A549 treated with DMSO at 1 μM for 4 hours (cell line): ENCODE measurements at places on chromosomes 13 and 19. TPM values are rescaled to one million over a fixed set of nuclear protein-coding genes. Genes with fewer than 3 reads are reported as not detected.

Gene LRRC4B
- 0.28 to 0.85 TPM (median 0.63 TPM) in 5 replicates for total RNA-seq

Gene SEMA6B
- 5.9 to 7.7 TPM (median 6.8 TPM) in 5 replicates for total RNA-seq

Gene ZNF441
- total RNA-seq: not detected in 5 replicates

Gene PSG6
- 0.06 to 0.13 TPM in 2 of 5 replicates, not detected in the others for total RNA-seq

Gene NLRP12
- total RNA-seq: 0.02 TPM in 1 of 5 replicates, not detected in the others

Gene PPP1R37
- 19.5 to 31.8 TPM (median 29.7 TPM) in 5 replicates for total RNA-seq

Gene SHISA7
- 0.01 TPM in 1 of 5 replicates, not detected in the others for total RNA-seq

Gene LILRB5
- total RNA-seq: 0.02 TPM in 1 of 5 replicates, not detected in the others

Gene TSEN34
- 84.4 to 129 TPM (median 119 TPM) in 5 replicates for total RNA-seq

Gene ZNF493
- total RNA-seq: 0.05 to 0.11 TPM (median 0.08 TPM) in 5 replicates

Gene ITM2B
- 124 to 171 TPM (median 160 TPM) in 5 replicates for total RNA-seq

Gene STARD13
- 3.4 to 4.8 TPM (median 3.7 TPM) in 5 replicates for total RNA-seq

Gene SUCLA2
- total RNA-seq: 26.9 to 32.9 TPM (median 32.8 TPM) in 5 replicates

Gene PRR20A
- total RNA-seq: not detected in 5 replicates

Gene STOML3
- total RNA-seq: not detected in 5 replicates

Gene PROZ
- total RNA-seq: not detected in 5 replicates

Gene FUT3
- 0.07 to 0.14 TPM in 2 of 5 replicates, not detected in the others for total RNA-seq

Gene ACER1
- not detected in 5 replicates for total RNA-seq

Gene KCNK6
- 5.2 to 6.1 TPM (median 6.1 TPM) in 5 replicates for total RNA-seq

Gene NLRP8
- not detected in 5 replicates for total RNA-seq

Gene ASPDH
- not detected in 5 replicates for total RNA-seq

Gene SPTBN4
- total RNA-seq: 0.51 to 1.3 TPM (median 0.91 TPM) in 5 replicates

Gene TMEM38A
- total RNA-seq: 1.3 to 1.7 TPM (median 1.4 TPM) in 5 replicates

Gene CATSPERD
- not detected in 5 replicates for total RNA-seq

Gene ZNF556
- 0.07 to 0.21 TPM in 2 of 5 replicates, not detected in the others for total RNA-seq

Gene ETFB
- total RNA-seq: 180 to 255 TPM (median 204 TPM) in 5 replicates

Gene KCTD15
- 51.4 to 74.6 TPM (median 64.0 TPM) in 5 replicates for total RNA-seq

Gene SOX1
- total RNA-seq: not detected in 5 replicates

Gene CYP4F2
- total RNA-seq: 0.07 to 0.20 TPM (median 0.11 TPM) in 4 of 5 replicates, not detected in the other

Gene ZFP82
- 1.8 to 2.5 TPM (median 1.9 TPM) in 5 replicates for total RNA-seq

Gene SIGLEC14
- total RNA-seq: 0.06 to 0.07 TPM in 2 of 5 replicates, not detected in the others

Gene ARRDC5
- total RNA-seq: not detected in 5 replicates

Gene CGB5
- total RNA-seq: 1.0 to 1.6 TPM (median 1.4 TPM) in 5 replicates

Gene MEIS3
- 31.2 to 40.3 TPM (median 33.7 TPM) in 5 replicates for total RNA-seq

Gene KCNJ14
- total RNA-seq: 1.1 to 2.5 TPM (median 1.5 TPM) in 5 replicates
